ENCODE measurements at places on chromosomes 5 and 9.

GRCh38 chr5:72006361-72006760, 100.9 kb upstream of the MAP1B start:
- no peak for DNase-seq

GRCh38 chr9:134413890-134414623, 87.8 kb downstream of the RXRA start:
- no peak for DNase-seq

GRCh38 chr9:130034570-130034969, 8.4 kb downstream of the FNBP1 start:
- no peak for DNase-seq

DNA sequence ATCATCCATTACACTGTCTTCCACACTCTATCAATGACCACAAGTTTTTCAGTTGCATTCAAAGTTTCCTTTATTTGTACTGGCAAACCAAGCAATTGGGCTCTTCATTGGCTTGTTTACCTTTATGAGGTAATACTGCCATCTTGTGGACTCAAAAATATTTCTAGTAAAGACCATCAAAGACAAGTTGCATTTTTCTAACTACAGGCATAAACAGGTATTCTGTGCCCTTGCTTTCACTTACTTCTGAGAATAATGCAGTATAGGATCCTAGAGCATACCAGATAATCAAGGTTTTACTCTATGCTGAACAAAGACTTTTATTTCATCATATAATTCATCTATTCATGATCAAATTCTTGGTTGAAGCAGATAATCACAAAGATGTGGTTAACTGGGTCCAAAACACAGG, 173.7 kb upstream of the POU5F2 start:
- no peak for DNase-seq

- DNase-seq, result peak; percentile 75
Measured at GRCh38 chr5:14035859-14036503, 91.5 kb upstream of the DNAH5 start.

DNA sequence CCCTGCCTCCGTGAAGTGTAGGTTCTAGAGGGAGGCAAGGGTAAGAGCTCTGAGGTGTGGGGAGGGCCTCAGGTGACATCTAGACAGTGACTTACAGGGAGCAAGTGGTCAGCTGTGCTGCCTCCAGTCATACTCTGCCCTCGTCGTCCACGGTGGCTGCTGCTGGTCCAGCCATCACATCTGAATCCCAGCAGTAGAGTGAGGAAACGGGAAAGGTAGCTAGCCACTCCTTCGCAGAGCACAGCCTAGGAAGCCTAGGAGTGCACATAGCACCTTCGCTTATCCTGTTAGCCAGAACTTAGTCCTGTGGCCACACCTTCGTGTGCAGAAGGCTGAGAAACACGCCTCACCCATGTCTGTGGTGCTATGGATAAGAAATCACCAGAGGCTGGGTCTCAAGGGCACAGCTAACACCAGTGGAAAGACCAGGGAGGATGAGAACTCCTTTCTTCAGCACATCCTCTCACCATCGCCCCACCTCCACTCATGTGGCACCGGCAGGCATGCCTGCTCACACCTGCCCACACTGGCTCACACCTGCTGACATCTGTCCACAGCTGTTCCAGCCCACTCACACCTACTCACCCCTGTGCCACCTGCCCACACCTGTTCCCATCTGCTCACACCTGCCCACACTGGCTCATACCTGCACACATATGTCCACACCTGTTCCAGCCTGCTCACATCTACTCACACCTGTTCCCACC, 44.5 kb upstream of the SLC6A19 start:
- DNase-seq, result no peak

DNA sequence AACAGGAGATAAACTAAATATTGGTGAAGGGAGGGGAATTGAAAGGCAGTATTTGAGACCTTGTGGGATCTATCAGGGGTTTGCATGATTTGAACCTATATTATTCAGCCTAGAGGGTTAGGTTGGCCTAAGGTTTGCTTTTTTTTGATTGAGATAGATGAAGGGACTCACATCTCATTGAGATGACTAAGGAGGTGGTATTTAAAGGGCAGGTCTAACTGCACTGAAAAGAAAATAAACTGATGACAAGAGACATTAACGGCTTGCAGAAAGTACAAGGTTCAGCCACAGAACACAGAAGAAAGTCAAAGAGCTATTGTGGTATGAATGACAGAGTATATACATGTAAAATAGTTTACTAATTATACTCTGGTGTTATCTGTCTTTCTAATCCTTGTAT, 412.7 kb downstream of the CDH10 start:
- no peak for DNase-seq

- DNase-seq, result no peak
Measured at GRCh38 chr9:130483371-130483971, 38.7 kb downstream of the ASS1 start.

GRCh38 chr9:79266986-79267385, 304.8 kb upstream of the TLE4 start:
- no peak for DNase-seq

DNA sequence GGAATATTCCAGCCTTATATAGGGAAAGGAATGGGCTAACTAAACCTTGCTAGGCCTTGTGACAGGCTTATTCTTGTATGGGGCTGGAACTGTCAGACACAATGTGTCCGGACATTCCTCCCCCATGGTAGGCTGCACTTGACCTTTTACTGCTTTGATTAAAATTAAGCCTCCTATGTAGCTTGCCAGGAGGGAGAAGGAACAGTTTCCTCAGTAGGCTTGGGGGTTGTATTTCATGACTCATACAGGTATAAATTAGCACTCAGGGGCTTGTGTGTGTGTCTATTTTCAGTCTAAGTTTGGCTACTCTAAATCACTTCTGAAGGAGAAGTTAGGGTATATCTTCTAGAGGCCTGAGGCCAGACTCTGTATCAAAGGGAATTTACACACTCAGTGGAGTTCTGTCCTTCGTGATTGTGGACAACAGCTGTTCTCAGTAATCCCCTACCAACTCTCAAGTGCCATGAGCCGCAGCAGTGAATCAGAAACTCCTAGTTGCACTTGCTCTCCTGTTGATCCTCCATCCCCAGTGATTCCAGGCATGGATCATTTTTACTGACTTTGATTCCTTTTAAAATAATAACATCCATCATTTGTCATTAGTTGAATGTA, 16.4 kb downstream of the ADAMTS16 start:
- no peak for DNase-seq

- no peak for DNase-seq
Measured at GRCh38 chr9:133579601-133580418, 29.4 kb downstream of the FAM163B start.

DNA sequence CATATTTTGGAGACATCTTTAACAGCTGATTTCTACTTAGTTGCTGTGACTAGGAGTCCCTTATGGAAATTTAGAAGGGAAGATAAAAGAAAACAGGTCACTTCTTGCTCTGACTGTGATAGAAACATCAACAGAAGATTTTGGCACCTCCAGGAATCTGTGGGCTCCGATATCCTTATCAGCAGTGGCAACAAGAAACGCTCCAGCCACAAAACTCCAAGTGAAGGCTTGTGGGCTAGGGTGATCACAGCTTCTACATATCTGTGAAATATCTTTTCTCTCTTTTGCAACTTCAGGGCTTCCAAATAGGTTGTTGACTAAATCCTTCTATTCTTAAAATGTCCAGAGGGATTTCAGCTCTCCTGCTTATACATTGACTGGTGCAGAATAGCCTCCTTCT, 1625.5 kb upstream of the CDH6 start:
- DNase-seq, result no peak

DNA sequence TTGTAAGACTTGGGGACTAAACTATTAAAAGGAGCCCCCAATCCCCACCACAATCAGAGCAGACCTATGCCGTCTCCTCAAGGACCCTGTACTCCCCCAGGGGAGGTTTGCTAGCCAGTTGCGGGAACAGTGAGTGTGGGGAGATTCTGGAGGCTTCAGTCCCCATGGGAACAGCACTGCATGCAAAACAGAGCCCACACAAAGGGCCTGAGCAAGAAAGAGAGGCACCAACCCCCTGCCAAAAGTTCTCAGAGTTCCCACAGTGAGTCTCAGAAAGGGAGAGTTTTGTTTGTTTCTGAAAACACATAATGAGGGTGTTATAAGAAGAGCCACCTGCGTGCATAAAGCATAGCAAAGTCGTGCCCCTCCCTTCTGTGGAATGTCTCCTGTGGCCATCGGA, 56.6 kb downstream of the CFAP90 start:
- DNase-seq, result no peak

DNA sequence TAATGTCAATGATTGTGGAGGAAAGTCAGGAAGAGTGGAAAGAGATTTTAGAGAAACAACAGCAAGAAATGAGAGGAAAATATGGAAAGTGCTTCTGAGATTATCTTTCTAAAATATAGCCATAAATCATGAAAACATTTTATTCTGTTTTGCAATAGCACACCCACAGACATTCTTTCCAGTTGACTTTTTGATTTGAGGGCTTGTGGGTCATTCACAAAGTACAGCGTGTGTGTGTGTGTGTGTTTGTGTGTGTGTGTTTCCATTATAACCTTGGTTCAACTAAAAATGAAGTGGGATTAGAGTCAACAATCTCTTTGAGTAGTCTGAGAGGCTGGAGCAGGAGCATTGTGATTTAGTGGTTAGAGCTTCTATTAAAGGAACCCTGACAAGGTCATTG, 116.6 kb upstream of the GAS1 start:
- DNase-seq, result no peak

- DNase-seq, result no peak
Measured at GRCh38 chr9:125202846-125203618, 2.7 kb downstream of the RABEPK start.
